ENCODE measurements at places on chromosomes 6 and 20.

DNA sequence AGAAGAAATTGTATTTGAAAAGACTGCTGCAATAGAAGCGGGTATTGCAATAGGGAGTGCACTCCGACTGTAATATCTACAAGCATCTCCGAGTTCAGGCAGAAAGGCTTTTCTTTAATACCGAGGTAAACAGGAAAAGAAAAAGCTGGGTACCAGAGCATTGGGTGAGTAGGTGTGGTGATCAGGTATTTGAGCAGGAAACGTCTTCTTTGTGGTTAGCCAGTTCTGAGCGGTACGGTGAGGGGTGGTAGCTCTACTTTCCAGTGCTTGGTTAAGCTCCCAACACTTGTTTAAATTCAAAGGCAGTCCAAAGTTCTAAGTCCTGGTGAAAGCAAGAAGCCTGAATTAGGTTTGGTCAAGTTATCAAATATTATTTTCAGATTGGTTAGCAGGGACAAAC lies 404.1 kb downstream of the LMBRD1 start:
- DNase-seq = no peak

DNA sequence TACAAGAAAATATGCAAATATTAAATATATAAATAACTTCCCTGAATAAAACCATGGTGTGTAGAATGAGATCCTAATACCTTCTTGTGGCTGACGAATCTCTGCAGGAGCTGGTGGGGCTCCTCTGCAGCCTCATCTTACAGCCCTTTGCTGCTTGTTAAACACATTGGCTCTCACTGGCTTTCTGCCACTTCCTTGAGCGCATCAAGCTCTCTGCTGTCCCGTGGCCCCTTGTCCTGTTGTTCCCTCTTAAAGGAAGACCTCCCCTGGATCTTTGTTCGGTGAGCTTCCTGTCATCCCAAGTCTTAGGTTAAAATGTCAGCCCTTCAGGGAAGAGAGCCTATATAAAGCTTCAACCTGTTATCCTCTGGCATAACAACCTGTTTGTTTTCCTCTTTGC lies 519.6 kb downstream of the DOK5 start:
- no peak for DNase-seq

- DNase-seq = no peak
Measured at GRCh38 chr6:44294832-44295791, 18.0 kb downstream of the AARS2 start.

DNA sequence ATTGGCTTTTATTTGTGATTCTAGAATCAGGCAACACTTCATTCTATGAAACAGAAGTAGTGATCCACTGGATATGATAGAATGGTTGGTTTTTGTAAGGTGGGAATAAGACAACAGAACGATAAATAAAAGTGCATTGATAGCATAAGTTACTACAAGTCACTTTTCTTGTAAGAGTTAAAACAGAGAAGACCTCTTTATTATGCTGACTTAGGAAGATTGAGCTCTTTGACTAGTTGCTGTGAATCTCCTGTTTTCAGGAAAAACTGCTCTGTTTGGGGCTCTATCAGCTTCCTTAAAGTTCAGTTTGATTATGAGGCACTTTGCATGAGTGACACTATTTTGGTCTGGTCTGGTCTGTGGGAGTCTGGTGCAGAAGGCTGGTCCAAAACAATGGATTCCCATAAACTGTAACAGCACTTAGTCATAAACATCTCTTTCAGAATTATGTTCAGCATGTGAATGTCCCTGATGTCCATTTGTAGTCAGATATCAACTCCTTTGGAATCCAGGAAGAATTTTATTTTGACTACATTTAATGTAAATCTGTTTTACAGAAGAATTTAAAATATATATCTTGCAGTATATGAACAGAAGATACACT lies 35.0 kb upstream of the DSE start:
- no peak for DNase-seq

GRCh38 chr6:151747896-151748295 lies 59.6 kb upstream of the ESR1 start:
- DNase-seq = no peak

GRCh38 chr20:45377269-45377668 lies 856 bp downstream of the TP53TG5 start:
- no peak for DNase-seq

DNA sequence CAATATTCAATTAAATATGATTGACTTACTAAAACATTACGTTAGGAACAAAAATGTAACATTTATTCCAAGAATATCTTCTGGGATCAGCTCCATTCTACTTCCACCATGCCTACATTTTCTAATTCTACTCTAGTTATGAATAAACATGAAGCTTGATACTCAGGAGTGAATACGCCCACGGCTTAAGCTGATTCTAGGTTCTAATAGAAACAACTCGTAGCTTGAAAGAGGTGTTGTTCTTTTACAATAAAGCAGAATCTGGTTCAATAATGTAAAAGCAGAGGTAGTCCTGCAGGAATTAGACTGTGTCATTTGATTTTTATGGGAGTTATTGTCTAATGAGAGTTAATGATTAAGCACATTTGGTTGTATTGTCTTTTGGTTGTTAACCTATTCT lies 107.3 kb upstream of the OLIG3 start:
- DNase-seq = no peak

GRCh38 chr6:80605165-80605989 lies 498.9 kb downstream of the BCKDHB start:
- no peak for DNase-seq

- DNase-seq = no peak
Measured at GRCh38 chr6:1538369-1538768, 71.3 kb upstream of the FOXC1 start.

DNA sequence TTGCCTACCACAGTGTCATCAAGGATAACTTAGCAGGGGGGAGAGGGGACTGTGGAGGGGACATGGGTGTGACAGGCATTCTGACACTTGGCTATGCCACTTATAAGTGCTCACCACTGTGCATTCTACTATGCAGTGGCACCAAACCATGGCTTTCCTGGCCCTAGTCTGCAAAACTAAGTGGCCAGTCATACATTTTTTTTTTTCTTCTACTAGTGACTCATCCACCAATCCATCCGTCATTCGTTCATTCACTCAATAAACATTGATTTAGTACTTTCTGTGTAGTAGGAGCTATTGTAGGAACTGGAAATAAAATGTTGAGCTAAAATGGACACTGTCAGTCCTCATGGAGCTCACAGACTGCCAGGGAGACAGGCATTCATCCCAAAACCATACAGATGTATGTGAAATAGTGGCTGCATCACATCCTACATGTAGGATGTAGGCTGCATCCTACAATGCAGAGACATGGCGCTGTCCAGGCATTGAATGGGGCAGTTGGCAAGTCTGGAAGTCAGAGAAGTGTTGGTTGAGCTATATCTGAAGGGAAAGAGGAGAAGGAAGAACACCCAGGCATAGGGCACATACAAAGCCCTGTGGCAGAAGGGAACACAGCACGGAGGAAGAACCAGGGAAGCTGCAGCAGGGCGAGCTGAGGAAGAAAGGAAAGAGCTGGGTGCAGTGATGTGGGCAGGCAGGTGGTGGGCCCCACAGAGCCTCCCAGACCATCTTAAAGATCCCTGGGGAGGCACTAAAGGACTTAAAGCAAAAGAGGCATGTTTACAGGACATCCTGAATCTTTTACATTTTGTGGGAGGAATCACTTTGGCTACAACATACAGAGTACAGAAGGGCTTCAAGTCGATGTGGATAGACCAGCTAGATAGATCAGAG lies 224.4 kb downstream of the UST start:
- DNase-seq = no peak

GRCh38 chr6:106178900-106179299 lies 92.8 kb downstream of the PRDM1 start:
- no peak for DNase-seq

DNA sequence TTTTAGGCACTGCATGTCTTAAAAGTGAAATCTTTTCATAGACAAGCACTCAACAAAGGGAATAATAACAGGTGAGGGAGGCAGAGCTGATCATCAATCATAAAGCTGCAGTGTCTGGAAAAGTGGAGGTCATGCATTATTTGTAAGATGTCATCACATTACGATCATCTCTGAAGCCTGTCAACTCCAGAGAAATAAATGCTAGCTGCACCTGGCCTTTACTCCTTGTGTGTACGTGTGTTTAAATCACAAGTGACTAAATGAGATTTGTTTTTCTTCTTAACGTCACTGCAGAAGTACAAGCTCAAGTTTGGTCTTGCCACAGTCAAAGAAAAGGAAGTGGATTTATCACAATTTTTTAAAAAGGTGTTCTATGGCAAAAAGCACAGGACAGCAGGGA lies 275.5 kb upstream of the SGK1 start:
- DNase-seq = no peak

DNA sequence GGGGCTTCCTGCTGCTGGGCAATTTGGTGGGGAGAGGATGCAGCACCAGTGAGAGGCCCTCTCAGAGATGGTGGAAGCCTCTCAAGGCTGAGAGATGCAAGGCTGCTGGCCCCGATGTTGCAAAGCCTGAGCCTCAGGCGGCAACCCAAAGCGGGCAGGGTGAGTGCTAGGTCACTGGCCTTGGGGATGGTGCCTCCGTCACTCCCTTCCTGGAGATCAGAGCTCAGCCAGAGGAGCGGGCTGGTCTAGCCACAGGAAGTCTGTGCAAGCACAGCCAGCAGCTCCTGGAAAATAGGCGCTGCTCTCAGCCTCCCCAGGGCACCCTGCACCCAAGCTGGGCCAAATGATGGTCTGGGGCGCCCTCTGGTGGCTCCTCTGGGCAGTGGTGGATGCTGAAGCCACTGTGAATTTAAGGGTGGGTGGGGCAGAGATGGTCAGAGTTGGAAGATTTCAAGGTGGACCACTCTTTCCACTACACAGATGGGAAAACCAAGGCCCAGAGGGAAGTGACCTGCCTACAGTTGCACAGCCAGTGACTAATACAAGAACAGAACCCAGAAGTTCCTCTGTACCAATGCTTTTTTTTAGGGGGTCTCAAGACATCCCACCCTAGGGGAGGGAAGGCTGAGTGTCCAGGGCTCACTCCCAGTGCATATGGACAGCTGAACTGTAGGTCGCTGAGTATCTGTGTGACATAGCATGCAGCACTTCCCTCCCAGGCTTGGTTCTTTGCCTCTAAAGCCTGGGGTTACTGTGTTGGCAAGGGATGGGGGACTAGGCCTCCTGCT lies 20.8 kb downstream of the C20orf203 start:
- peak; percentile 91 for DNase-seq

DNA sequence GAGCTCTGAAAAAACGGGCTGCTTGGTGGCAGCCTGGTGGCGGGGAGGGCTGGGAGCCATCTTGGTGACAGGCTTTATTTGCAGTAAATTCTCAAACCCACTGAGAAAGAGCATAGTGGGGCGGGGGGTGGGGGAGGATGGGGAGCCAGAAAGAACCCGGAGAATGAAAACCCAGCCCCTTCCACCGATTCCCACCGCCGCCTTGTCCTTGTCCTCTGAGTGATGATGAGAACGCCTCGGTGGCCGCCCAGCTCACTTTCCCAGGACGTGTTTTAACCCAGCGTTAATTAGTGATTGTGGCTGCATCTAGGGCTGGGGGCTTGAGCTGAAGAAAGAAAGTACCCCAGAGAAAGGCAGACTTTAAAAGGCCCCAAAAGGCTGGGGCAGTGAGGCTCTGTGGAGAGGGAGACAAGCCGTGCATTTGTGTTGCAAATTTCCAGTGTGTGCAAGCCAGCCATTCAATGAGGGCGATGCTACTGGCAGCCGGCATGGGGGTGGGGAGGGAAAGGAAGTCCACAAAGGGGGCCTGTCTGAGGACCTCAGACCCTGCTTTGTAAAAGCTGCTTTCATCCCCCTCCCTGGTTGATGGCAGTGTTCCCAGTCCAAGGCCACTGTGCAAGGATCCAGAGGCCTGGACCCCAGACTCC lies 6.2 kb upstream of the GHRH start:
- DNase-seq = no peak

- no peak for DNase-seq
Measured at GRCh38 chr6:4280031-4280430, 144.7 kb upstream of the ECI2 start.

GRCh38 chr6:43170417-43170930 lies 595 bp upstream of the SRF start:
- DNase-seq = no peak

DNA sequence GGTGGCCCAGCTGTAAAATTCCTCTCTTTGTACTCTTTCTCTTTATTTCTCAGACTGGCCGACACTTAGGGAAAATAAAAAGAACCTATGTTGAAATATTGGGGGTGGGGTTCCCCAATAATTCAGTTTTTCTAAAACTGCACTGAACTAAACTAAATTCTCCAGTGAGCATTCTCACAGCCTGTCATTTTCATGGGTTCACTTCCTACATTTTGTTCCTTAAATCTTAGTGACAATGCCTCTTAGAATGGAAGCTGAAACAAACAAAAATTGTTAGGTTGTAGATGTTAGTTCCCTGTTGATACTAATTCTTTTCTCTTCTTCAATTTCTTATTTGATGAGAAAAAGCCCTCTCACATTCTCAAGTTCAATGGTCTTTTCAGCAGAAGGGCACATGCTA lies 35.8 kb upstream of the IFNGR1 start:
- DNase-seq = no peak

DNA sequence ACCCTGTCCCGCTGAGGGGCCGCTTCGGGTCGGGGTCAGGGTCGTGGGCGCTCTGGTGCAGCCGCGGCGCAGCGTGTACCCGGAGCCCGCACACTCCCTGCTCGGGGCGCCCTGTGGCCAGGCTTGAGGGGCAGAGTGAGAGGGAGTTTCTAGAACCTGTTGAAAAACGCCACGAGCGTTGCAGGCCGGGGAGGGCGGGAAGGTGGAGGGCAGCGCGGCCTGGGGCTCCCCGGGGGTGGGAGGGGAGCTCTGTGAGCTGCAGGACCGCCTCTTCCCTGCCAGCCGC lies 539 bp upstream of the BHLHE23 start:
- DNase-seq = no peak

DNA sequence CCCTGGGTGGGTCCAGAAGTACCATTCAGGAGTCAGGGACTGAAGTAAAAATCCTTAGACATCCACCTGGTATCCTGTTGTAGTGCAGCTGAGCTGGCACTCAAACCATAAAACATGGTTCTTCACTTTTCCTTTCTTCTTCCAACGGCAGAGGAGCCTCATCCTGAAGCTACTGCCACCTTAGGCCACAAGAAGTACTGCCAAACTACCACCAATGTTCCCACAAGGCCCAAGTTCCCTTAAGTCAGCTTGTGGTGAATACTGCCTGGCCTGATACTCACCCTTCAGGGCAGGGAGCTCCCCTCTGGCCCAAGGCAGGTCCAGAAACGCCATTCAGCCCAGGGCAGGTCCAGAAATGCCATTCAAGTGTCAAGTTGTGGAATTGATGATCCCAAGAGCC lies 1053.4 kb upstream of the CITED2 start:
- no peak for DNase-seq

DNA sequence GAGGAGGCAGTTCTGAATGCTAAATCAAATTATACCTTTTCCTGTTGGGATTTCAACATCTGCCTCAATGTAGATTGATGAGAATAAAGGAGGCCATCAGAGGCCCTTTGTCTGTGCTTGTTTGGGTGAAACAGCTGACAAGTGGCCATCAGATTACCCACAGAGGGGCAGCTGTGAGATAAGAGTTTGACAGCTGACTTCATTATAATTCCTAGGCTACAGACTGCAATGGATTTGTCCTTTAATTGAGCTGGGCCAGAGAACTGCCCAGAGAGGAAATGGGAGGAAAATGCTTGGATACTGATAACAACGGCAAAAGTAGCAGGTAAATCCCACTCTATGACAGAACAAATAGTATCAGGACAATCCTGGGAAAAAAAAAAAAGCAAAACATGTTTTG lies 649.4 kb downstream of the HDGFL1 start:
- DNase-seq = no peak
